ENCODE measurements at places on chromosomes 2 and 18.

DNA sequence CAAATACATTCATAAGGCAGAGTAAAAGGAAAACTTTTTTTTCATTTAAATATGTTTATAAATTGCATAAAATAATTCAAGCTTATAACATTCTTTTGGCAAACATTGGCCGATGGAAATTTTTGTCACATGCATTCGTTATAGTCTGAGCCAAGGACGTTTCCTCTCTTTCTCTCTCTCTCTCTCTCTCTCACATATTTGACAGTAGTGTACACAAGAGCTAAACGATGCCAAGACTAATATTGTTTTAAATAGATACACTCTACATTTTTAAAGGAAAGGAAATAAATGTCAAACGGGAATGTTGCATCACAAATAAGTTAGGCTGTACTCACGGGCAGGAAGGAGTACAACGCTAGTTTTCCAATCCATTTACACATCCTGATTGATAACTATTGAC lies 251.1 kb upstream of the SMIM21 start:
- peak; percentile 10 for DNase-seq

- DNase-seq: peak; percentile 4
Measured at GRCh38 chr18:37578886-37579513, 13.4 kb upstream of the CELF4 start.

DNA sequence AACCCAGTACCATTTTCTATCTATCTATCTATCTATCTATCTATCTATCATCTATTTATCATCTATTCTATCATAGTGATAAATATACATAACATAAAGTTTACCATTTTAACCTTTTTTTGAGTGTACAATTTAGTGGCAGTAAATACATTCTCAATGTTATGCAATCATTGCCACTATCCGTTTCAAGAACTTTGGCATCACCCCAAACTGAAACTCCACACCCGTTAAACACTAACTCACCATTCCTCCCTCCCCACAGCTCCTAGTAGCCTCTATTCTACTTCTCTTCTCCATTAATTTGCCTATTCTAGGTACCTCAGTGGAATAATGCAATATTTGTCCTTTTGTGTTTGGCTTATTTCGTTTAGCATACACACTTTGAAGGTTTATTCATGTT lies 82.5 kb upstream of the KCNE4 start:
- DNase-seq: peak; percentile 46

- no peak for DNase-seq
Measured at GRCh38 chr2:25131253-25131566, 37.2 kb downstream of the POMC start.

- no peak for DNase-seq
Measured at GRCh38 chr18:26438980-26439379, 109.4 kb downstream of the KCTD1 start.

DNA sequence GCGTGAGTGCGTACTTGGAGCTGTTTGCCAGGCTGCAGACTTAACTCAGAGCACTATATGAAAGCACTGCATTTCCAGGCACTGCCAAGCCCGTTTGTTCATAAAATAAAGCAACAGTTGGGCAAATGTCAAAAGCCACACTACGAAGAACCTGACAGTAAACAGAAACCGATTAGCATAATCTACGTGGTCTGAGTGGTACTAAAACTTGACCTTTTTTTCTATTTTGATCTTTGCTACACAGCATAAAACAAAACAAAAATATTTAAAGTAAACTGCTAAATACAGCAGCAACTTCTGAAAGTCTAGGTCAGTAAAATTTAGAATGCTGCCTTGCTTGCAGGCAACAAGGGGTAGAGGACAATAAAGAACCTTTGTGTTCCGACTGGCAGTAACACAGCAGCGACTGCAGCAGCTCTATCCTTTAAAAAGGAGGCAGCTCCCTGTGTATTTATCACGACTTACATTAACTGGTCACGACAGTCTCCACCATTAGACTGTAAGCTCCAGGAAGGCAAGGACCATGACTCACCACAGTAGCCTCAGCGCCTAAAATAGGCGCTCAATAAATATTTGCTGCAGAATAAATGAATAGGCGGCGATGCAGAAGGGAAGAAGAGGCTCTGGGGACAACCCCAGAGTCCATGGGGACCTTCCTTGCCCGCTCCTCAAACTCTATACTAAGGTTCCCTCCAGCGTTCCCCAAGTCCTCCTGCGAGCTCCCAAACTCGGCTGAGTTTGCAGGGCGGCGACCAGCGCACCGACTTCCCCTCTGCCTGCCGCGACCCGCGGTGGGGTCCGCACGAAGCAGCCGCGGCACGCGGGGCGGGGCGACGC lies 902 bp downstream of the SS18 start:
- peak; percentile 46 for DNase-seq

GRCh38 chr2:98830571-98831145 lies 99.7 kb upstream of the MGAT4A start:
- DNase-seq: no peak

DNA sequence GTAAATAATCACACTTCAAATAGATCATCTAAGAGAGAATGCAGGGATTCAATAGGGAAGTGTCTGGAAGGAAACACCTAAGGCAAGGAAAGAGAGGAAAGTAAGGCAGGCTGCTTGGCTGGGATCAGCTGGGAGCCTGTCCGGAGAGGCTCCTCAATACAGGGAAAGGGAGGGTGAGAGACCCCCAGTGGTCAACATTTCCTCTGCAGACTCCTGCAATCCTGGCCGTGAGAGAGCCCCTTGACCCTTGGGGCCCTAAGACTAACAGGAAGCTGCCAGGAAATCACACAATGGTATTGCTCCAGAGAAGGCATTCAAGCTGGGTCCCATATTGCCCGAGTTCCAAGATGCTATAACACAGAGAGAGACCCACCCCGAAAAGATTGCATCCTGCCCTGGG lies 549.4 kb downstream of the NYAP2 start:
- DNase-seq: no peak

- DNase-seq: no peak
Measured at GRCh38 chr18:66894851-66895250, 291.0 kb upstream of the CDH19 start.

DNA sequence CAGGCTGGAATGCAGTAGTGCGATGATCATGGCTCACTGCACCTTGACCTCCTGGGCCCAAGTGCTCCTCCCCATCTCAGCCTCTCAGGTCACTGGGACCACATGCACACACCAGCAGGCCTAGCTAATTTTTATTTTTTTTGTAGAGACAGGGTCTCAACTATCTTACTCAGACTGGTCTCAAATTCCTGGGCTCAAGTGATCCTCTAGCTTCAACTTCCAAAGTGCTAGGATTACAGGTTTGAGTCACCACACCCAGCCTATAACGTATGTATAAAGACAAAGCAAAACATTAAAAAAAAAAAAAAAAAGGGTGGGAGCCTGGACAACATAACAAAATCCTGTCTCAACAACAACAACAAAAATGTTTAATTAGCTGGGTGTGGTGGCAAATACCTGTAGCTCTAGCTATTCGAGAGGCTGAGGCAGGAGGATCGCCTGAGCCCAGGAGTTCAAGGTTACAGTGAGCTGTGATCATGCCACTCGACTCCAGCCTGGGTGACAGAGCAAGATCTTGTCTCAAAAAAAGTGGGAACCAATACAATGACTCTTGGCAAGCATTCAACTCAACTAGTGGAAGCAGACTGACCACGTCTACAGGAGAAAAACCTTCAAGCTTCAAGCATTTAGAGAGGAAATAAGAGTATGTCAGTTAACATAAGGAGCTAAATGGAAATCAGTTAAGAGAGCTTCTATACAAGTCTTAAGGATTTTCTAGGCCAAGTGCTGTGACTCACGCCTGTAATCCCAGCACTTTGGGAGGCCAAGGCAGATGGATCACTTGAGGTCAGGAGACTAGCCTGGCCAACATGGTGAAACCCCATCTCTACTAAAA lies 2.6 kb downstream of the GTF3C2 start:
- peak; percentile 11 for DNase-seq

DNA sequence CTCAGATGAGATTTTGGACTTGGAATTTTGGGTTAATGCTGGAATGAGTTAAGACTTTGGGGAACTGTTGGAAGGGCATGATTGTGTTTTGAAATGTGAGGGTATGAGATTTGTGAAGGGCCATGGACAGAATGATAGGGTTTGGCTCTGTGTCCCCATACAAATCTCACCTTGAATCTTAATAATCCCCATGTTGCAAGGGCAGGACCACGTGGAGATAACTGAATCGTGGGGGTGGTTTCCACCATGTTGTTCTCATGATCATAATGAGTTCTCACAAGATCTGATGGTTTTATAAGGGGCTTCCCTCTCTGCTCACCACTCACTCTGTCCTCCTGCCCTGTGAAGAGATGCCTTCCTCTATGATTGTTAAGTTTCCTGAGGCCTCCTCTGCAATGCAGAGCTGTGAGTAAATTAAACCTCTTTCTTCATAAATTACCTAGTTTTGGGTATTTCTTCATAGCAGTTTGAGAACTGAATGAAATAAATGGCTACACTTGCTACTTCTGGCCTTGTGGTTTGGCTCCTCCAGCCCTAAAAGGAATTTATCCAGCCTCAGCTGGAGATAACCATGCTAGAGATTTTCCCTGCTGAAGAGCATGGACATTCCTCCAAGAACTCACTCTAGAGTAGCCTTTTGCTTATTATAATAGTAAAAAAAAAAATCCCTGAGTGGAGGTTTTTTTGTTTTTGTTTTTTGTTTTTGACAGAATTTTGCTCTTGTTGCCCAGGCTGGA lies 144.3 kb upstream of the TFPI start:
- peak; percentile 69 for DNase-seq

DNA sequence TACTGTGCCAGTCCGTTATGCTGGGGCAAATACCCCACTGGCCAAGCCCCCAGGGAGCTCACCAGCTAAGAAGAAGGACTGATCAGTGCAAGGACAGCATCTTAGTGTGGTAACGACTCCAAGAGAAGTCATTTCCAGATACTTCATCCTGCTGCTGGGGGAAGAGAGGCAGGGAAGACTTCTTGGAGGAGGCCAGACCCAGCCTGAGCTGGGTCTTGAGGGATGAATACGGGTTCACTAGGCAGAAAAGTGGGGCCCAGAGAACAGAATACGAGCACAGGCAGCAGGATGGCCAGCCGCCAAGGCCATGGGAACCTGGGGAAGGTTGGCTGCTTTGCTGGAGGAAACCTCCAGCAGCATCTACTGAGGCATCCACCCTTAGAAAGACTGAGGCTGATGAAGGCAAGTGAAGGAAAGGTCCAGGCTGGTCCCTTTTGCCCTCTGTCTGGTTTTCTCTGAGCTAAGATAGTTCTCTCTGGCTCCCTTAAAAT lies 84.1 kb downstream of the GLI2 start:
- no peak for DNase-seq

DNA sequence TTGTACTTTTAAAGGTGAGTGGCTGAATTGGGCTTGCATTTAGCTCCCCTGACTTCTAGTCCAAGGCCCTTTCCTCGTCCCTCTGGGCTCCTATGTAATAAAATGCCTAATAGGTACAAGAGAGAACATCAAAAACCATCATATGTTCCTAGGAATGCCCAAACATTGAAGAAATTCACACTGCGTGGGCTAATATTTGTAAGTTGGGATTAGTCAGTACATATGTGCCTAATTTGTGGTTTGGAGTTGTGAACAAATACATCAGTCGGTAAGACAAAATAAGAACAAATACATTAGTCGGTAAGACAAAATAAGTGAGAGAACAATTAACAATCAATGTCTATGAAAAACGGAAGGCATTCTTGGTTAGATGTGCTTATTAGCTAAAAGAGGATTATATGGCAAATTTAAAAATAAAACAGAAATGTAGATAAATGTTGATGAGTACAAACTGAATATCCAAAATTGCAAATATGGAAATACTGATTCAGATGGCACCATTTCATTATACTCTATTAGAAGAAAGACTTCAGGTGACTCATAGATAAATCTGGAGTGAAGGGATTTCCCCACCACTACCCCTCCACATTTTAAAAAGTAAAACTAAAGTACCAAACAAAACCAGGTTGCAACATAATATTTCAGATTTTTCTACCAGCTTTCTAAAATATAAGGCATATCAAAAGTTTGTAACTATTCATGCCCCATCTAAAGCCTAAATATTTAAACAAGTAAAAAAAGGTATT lies 325.4 kb downstream of the ZEB2 start:
- no peak for DNase-seq

DNA sequence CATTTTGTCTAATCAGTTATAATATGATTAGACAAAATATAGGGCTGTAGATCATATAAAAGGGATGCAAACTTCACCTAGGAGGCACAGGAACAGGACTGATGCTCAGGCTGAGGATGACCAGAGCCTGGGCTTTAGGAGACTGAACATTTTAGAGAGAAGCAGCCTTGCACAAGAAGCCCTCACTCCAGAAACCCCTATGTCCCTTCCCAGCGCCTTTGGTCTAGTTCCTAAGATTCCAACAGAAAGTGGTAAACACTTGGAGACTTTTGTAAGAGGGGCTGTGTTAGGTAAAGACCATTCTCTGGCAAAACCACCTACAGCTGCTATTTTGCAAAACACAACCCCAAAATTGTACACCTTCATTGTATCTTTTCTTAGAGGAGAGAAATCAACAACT lies 33.2 kb downstream of the GPATCH11 start:
- no peak for DNase-seq

- DNase-seq: no peak
Measured at GRCh38 chr2:108579623-108580022, 45.4 kb downstream of the LIMS1 start.

GRCh38 chr2:221874444-221874843 lies 302.3 kb upstream of the EPHA4 start:
- DNase-seq: no peak

- no peak for DNase-seq
Measured at GRCh38 chr2:208297961-208298360, 31.9 kb downstream of the PIKFYVE start.

- peak; percentile 25 for DNase-seq
Measured at GRCh38 chr2:200306931-200307723, 634 bp downstream of the SPATS2L start.

GRCh38 chr2:55992455-55992854 lies 68.9 kb upstream of the EFEMP1 start:
- DNase-seq: peak; percentile 98

GRCh38 chr2:55118643-55119083 lies 68.4 kb upstream of the RTN4 start:
- DNase-seq: no peak

DNA sequence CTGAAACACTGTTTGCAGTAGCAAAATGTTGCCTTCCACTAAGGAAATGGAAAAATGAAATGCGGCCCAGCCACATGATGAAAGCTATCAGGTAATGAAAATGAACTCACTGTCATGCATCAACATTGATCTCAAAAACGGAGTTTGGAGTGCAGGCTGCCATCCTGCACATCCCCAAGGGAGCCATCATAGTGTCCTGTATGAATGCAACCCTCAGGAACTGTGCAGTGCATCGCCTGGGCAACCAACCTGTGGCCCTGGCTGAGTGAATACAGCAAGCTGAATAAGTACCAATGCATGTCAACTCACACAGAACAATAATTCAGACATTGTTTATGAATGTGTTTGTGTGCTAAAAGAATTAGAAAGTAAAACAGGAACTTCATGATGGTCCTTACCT lies 23.1 kb upstream of the TXNDC2 start:
- no peak for DNase-seq
